NCI-H1092 treated with DMSO at 0.1 percent for 48 hours (cell line): ENCODE measurements at places on chromosomes 5 and 9.

DNA sequence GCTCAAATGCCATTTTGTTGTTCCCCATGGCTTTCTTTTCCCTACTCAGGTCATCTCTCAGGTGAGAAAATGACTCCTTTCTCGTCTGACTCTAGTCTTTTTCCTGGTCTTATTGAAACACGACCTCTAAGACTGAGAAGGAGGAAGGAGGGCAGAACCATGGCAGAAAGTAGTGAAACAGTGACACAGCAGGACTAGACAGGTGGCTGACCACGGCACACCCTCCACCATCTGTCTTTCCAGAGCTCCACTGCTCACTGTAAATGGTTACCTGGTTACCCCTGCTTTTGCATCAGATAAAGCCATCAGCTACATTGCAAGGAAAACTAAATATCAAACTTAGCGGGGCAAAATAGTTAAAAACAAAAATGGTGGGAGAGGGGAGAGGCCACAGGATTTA, 30.9 kb downstream of the NR4A3 start:
- no peak for DNase-seq

GRCh38 chr5:118619823-118620222, 368.5 kb downstream of the DTWD2 start:
- DNase-seq = no peak

- no peak for DNase-seq
These were observed 165.6 kb upstream of the IER5L start for GRCh38 chr9:129343424-129344375.

- no peak for DNase-seq
These were observed 51.6 kb upstream of the TXNDC8 start for GRCh38 chr9:110389148-110389750.

DNA sequence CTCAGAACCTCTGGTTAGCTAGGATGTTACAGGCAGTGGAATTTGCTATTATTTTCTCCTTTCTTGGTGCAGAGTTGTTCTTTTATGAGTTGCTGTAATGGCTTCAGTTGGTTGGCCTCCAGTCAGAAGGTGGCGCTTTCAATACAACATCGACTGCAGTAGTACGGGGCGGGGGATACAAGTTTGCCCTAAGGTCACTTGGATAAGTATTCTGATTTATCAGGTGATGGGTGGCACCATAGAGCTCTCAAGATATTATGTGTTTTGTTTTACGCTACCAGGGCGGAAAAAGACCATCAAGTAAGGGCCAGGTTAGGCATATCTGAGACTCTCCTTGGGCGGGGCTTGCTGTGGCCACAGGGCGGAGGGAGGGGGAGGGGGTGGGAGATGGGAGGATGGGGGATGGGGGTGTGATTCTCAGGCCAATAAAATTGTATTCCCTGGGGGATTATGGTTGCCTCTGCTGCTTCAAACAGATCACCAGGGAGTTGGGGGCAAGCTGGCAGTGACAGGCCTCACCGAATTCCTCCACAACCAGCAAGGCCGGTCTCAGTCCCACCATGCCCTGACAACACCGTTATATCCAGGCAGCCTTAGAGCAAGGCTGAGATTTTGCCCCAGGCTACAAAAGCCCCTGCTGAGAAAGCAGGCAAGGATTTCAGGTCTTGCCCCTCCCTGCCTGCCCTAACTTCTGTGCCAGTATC, 15.9 kb upstream of the RNF38 start:
- no peak for DNase-seq

- DNase-seq = no peak
These were observed 115.0 kb upstream of the HMHB1 start for GRCh38 chr5:143696921-143697320.

- DNase-seq = no peak
These were observed 278 bp downstream of the ACTL7B start for GRCh38 chr9:108855529-108855886.

- no peak for DNase-seq
These were observed 71.4 kb upstream of the FBXW11 start for GRCh38 chr5:172077664-172078425.

DNA sequence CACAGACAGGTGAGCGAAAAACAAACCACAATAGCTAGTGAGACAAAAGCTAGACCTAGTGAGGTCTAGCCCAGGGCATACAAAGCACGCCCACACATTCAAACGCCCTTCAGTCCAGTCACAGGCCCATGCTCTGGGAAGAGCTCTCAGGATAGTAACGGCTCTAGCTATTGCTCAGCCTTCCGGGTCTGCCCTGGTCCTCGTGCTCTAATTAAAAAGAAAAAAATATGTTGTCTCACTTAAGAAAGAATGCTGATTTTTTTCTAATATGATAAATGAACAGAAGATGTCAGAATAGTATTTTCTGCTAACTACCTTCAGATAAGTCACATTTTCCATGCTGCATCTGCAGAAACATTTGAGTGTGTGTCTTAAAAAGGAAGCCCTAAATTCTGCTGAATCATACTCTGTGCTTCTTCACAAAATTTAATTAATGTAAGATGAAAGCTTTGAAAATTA, 94.5 kb downstream of the PLPP1 start:
- no peak for DNase-seq

DNA sequence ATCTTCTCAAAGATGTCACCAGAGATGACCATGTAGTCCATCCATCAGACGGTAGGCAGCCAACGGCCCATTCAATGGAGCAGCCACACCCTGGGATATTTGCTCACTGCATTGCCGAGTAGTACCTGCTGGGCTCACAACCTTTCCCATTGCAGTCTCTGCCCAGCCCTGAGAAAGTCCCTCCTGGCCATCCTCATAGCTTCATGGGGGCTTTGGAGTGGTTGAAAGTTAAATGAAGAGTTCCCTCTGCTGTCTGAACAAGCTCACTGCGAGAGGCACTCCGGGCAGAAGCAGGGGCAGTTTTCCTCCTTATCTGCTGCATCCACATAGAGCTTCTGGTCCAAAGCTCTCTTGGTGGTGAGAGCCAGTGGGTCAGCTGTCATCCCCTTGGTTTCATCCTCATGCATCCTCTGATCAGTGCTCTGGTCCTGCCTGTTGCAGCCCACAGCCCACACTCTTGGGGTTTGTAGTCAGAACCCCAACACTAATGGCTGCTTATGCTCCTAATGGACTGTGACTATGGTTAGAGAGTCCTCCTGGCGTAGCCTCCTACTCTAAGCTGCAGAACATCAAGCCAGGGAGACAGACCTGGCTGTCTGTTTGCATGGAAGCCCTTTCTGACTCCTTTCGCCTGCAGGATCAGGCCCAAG, 23.3 kb downstream of the TNFSF8 start:
- peak; percentile 64 for DNase-seq

DNA sequence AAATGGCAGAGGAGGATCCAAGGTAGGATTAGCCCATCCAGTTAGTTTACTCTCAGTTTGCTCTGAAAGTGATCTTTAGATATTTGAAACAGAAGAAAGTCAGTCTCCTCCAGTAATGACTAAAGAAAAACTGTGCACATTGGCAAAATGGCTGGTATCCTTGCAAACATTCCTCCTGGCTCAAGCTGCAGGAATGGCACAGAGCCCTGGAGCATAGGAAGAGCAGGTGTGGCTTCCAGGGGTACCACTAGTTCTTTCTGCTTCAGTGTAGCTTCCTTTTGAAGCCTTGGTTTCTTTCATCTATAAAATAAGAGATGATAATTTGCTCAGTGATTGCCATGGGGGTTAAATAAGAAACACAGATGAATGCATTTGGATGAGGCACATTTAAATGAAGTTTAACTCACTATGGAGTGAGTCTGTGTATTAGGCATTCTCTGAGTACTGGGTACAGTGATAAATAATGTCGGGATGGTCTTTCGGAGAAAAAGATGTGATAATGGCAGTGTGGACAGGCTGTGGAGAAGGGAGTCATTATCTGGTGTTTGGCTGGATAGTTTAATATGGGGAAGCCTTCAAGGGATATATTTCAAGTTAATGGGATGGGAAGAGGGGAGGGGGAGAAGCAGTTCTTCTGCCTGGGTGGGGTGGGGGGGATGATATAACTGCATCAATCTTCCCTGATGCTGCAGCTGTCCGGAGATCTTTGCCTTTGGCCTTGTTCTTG, 217.3 kb upstream of the KLF4 start:
- DNase-seq = no peak

- no peak for DNase-seq
These were observed 1271.6 kb downstream of the CDH12 start for GRCh38 chr5:21581508-21581907.

DNA sequence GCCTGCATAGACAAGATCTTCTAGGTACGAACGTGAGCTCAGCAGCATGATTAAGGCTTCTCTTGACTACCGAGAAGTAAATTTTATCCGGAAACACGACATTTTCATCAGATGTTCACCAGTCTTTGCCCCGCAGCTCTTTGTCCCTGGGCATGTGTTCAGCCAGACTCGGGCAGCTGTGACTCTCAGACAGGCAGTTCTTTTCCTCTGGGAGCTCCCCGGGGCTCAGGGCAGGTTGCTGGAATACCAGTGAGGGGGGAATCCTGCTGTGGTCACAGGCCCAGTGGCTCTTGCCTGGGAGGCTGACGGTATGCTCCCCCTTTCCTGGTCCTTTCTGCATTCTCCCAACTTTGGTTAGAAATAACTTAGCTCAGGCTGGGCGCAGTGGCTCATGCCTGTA, 186.1 kb downstream of the GNA14 start:
- no peak for DNase-seq

DNA sequence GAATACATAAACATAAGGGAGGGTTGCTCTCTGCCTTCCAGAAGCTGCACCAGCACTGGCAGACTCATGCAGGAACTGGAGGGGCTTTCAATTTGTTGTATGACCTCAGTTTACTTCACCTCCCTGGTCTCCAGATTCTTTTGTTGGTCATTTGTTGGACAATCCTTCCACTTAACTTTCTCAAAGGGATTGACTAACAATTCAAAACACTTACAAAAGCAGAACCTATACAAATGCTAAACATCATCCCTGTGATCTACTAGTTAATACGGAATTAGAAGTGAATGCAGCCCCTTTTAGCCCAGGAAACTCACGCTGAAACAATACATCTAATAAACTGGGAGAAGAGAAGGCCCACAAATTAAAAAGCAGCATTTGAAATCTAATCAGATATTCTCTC, 404.6 kb upstream of the BRINP1 start:
- DNase-seq = no peak

DNA sequence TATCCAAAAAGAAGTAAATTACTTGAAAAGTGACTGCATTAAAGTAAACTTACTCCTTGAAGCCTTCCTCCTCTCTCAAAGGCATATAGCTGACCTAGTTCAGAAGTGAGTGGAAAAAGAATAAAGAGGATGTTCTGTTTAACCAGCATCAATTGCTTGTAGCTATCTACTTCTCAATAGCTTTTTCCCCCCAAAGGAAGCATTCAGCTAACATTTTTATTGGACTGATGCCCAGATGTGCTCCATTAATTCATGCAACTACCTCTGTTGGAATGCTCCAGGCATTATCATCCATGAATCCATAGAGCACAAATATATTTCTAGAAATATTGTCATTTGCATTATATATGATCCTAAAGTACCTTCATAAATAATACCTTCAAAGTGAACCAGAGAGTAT, 132.8 kb downstream of the RASEF start:
- no peak for DNase-seq

DNA sequence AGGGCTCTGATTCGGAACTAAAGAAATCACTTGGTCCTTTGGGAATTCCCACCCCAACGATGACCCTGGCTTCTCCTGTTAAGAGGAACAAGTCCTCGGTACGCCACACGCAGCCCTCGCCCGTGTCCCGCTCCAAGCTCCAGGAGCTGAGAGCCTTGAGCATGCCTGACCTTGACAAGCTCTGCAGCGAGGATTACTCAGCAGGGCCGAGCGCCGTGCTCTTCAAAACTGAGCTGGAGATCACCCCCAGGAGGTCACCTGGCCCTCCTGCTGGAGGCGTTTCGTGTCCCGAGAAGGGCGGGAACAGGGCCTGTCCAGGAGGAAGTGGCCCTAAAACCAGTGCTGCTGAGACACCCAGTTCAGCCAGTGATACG, 83.4 kb downstream of the GOLPH3 start:
- no peak for DNase-seq

GRCh38 chr9:36074870-36075532, 38.3 kb downstream of the RECK start:
- DNase-seq = no peak

GRCh38 chr9:137007816-137008270, 11.5 kb upstream of the CLIC3 start:
- no peak for DNase-seq

DNA sequence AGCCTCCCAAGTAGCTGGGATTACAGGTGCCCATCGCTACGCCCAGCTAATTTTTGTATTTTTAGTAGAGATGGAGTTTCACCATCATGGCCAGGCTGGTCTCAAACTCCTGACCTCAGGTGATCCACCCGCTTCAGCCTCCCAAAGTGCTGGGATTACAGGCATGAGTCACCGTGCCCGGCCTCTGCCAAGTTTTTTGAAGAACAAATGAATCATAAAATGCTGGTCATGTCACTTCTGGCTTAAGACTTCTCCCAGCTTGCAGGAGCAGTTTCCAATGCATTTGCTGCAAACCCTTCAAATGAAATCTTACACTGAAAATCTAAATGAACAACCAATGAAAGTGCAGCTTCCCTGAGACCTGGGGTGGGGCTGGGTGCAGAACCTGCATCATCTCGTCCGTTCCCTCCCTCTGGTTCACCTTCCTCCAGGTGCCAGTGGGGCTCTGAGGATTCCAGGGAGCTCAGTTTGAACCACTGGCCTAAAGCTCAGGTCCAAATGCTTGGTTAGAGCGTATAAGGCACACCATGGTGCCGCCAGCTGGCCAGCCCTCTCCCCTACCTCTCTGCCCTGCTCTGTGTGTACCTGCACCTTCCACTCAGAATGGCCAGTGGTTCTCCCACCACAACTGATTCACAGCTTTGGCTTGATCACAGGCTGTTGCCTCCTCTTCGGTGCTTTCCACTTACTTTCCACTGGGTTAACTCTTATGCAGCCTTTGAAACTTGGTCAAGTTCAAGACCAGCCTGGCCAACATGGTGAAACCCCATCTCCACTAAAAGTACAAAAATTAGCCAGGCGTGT, 39.8 kb upstream of the FUBP3 start:
- no peak for DNase-seq

DNA sequence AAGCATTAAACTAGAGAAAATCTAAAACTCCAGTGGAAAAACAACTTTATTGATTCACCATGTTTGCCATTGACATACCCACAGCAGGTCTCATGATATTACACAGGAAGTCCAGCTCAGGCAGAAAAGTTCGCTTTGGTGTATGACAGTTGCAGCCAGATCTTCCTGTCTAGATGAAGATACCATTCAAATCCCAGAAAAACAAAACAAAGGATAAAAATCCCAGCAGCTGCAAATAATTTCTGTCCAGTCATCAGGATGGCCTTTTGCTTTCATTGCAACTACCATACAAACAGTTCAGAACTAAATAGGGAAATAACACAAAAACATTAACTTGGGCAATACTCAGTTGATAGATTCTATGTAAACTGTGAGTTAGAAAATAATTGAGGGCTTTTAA, 136.0 kb upstream of the NREP start:
- DNase-seq = no peak

DNA sequence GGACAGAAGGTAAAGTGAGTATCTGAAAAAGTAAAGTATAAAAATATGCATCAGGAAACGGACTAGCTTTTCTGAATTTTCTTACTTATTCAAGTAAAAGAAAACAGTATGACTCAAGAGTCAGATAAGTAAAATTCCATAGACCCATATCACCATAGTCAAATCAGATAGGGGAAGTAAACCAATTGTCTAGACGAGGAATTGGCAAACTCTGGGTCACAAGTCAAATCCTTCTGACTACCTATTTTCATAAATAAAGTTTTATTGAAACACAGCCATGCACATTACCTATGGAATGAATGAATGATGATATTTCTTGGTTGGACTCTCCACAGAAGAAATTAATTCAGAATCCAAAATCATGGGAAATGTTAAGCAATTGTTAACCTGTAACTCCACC, 59.1 kb upstream of the TMC1 start:
- DNase-seq = no peak
